Temporal lobe (tissue), 4 donors: ENCODE measurements at places on chromosomes 1 and 21. TPM values are rescaled to one million over a fixed set of nuclear protein-coding genes. Genes with fewer than 3 reads are reported as not detected.

STXBP3 gene
- 31.7 TPM for total RNA-seq

RAB42 gene
- total RNA-seq = 3.2 TPM

OLIG2 gene
- total RNA-seq = 15.2 TPM

TRNP1 gene
- total RNA-seq = 12.0 TPM

SPRR1B gene
- not detected for total RNA-seq

CDCA8 gene
- 1.2 TPM for total RNA-seq

C4BPB gene
- not detected for total RNA-seq

PBX1 gene
- 238 TPM for total RNA-seq

AKIRIN1 gene
- 32.0 TPM for total RNA-seq

LCE1B gene
- not detected for total RNA-seq

LCE3E gene
- total RNA-seq = not detected

CENPS gene
- 5.9 TPM for total RNA-seq

MYOG gene
- total RNA-seq = not detected

LAMB3 gene
- 0.74 TPM for total RNA-seq

KIAA1614 gene
- 3.0 TPM for total RNA-seq

LHX4 gene
- not detected for total RNA-seq

TGFB2 gene
- 23.1 TPM for total RNA-seq
